Lower leg skin (tissue), 4 donors: ENCODE measurements at places on chromosomes 12 and 14. TPM values are rescaled to one million over a fixed set of nuclear protein-coding genes. Genes with fewer than 3 reads are reported as not detected.
A peak's percentile ranks its signal among the peaks of the same experiment; 100 is the strongest.

GRCh38 chr12:120376009-120376408 lies 7.0 kb upstream of the MSI1 start:
- DNase-seq: no peak

DNA sequence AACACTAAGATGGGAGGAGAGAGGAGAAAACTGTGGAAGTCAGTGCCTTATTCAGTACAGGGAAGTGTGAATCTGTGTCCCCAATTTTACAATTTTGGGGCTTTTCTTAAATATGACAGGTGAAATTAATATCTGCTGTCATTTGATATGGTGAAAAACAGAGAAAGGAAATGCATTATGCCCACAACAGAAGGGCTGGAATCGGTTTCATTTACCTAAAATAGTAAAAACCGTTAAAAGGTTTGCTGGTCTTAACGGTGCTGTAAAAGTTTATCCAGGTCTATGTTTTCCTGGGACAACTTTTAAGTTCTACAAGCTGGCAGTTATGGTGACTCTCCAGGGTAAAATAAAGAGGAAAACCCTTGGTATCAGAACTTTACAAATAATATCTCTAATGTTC lies 310.8 kb downstream of the FUT8 start:
- DNase-seq: no peak

GRCh38 chr12:124371970-124372555 lies 77.2 kb downstream of the RFLNA start:
- DNase-seq: peak; percentile 86

GRCh38 chr12:92431146-92431545 lies 271.6 kb upstream of the PLEKHG7 start:
- no peak for DNase-seq

DNA sequence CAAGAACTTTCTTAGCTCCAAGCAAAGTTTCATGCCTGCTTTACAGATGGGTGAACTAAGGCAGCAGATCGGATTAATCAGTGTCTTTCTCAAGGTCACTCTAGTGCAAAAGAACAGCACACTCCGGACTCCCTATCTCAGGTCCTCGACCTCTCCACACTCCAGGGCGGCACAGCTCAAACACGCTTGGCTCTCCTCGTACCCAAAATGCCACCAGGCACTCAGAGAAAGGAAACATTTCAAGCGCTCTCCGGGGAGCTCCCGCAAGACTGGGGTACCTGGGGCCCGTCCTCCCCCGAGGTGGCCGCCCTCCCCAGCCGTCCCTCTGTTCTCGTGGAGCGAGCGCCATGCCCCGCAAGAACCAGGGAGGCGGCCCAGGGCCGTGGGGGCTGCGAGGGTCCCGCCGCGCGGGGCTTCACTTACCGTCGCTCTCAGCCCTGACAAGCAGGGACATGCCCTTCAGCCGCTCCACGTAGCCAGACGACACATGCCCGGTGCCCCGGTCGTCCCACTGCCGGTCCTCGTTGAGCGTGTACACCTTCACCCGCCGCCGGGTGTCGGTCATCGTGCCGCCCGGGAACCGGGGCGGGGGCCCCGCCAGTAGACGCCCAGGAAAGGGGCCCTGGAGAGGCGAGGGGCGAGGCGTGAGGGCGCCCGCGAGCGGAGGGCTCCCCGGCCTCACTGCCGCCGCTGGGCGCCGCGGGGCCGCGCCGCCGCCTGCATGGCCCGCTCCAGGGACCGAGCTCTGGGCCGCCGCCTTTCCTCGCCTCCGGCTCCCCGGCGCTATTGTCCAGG lies 830 bp downstream of the PPP4R3A start:
- DNase-seq: peak; percentile 92

DNA sequence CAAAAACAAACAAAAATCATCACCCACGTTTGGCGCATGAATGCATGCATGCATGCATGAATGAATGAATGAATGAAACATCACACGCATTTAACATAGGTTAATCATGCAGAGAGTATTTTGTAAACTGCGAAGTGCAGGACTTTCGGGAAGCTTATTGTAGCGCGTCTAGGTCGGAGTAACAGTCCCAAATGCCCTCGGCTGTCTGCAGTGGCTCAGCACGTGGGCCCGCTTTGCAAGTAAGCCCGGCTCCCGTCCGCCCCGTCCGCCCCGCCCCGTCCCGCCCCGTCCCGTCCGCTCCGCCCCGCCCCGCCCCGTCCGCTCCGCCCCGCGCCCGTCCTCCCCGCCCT lies 263 bp upstream of the IFT81 start:
- DNase-seq: no peak

IRAK3 gene
- 9.4 TPM for total RNA-seq

ACSM4 gene
- not detected for total RNA-seq
